ENCODE measurements at places on chromosomes 11 and 22. TPM values are rescaled to one million over a fixed set of nuclear protein-coding genes. Genes with fewer than 3 reads are reported as not detected.

GRCh38 chr11:78313898-78314297 is 103.7 kb downstream of the GAB2 start:
- no peak for DNase-seq

DNA sequence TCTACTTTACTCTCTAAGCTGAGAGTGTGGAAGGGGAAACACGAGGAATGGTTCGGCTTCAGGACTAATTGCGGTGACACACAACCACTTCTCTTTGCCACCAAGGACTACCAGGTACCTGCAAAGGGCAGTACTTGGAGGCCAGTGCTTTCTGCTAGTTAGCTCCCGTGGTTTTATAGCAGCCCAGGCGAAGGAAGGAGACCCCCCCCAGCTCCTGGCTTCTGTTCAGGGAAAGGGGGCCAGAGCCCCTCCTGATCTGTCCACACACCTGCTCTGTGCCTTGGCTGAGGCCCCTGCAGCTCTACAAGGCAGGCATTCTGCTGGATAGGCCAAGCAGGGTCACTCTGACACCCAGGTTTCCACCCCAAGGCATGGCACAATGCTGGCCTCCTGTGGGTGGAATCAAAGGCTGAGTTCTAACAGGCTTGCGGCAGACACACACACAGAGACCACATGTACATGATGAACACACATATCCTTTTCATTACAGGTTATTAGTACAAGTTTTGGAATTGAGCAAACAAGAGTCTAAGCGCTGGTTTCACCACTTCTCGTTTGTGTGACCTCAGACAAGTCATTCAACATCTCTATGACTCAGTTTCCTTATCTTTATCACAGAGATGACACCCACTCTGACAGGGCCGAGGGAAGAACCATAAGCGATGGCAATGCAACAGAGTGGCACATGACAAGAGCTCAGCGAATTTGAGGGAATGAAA is 7.5 kb downstream of the SERPIND1 start:
- no peak for DNase-seq

- DNase-seq: no peak
These were observed 75.4 kb downstream of the ME3 start for GRCh38 chr11:86596861-86597586.

The GGA1 gene
- 26.7 TPM for total RNA-seq

The FGF3 gene
- total RNA-seq: not detected

DNA sequence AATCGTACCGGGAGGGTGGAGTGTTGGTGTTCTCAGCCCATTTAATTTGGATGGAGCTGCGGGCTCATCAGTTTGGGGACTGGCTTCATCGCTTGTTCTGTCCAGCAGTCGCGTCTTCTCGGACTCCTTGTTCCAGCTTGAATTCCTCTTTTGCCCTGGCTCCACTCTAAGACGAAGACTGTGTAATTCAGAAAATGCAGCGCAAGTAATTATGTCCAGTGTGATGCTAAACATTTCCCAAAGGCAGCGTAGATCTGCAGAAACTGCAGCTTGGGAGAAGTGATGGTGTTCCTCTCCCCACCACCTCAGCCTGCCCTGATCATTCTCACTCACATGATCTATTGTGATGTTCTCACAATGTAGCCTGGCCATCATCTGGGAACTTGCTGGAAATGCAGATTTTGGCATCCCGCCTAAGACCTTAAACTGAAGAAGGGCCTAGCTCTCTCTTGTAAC is 666 bp downstream of the SLC25A18 start:
- no peak for DNase-seq

The PRR33 gene
- total RNA-seq: 5.0 TPM

The CATSPERZ gene
- not detected for total RNA-seq

The MS4A15 gene
- total RNA-seq: not detected

The SHISAL1 gene
- total RNA-seq: 1.5 TPM

The OR8G5 gene
- not detected for total RNA-seq

The TSPAN32 gene
- 15.0 TPM for total RNA-seq

The VWCE gene
- 1.0 TPM for total RNA-seq

GRCh38 chr11:57399972-57400578 is 9.6 kb upstream of the PRG2 start:
- DNase-seq: no peak

GRCh38 chr11:64770120-64770519 is 8.2 kb downstream of the SF1 start:
- no peak for DNase-seq

DNA sequence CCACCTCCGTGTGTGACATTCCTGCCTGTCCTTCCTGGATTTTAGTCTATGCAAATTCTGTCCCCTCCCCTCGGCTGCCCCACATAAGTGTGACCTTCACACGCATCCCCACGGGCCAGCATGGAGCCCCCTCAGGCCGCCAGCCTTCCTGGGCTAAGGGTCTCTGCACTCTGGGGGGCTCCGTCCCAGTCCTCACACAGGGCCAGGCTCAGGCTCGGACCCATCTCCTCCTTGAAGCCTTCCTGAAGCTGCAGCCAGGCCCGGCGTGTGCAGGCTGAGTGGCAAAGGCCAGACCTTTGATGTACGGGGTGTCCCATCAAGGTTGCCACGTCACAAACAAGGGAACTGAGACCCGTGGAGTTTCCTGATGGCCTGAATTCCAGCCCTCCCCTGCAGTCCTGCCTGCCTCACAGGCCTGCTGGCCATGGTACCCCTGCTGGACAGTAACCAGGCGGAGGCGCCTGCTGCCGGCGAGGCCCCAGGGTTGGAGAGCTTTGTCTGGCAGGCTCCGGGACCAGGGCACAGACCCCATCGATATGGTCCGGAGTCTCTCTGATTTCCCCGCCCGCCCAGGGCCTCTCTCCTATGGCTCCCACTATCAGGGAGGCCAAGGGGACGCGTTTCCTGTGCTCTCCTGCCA is 791.7 kb downstream of the BRD1 start:
- no peak for DNase-seq

GRCh38 chr22:44500599-44500998 is 2.6 kb upstream of the RTL6 start:
- DNase-seq: no peak

GRCh38 chr11:40202589-40203270 is 1256.7 kb downstream of the LRRC4C start:
- no peak for DNase-seq

The MS4A7 gene
- total RNA-seq: 14.5 TPM

The EHF gene
- 2.9 TPM for total RNA-seq

- no peak for DNase-seq
These were observed 65.2 kb upstream of the CTSC start for GRCh38 chr11:88402784-88403183.

DNA sequence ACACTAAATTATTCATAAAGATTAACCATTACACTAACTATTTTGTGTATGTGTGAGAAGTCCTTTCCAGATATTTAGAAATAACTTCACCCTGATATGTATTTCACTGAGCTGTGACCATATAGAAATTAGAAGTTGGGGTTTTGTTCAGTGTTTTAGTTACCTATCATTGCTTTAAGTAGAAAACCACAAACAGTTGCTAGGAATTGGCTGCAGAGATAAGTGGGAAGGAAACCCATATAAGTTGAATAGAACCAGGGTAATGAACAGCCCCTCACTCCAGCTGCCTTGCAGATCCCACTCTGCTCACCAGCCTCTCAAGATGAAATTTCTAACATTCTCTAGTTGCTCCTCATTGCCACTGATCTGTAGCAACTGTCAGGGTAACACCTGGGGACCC is 10.3 kb downstream of the SRSF8 start:
- no peak for DNase-seq

DNA sequence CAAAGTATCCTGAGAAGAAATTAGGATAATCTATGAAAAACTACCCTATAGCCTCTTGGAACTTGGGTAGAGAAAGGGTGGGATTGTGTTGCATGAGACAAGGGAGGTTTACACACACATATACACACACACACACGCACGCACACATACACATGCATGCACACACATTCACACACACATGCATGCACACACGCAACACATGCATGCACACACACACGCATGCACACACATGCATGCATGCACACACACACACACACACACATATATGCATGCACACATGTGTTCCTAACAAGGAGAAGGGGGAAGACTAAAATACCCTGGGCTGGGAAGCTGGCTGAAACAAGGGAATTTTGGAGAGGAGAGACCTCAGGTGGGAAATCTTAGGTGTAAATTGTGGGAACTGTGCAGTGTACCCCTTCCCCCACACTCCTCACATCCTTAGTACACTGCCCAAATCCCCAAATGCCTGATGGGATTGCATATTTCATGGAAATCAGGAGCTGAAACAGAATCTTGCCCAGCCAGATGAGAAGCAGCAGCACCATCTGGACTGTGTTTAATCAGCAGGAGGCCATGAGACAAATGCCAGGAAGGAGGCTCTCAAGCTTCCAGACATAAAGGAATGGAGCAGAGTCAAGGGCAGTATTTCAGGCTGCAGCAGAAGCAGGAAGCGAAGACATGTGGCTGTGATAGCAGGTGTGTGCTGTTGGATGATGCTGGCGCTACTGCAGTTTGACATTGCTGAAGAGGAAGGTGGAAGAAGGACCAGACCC is 14.6 kb upstream of the POLD3 start:
- DNase-seq: no peak

The C11orf97 gene
- total RNA-seq: not detected

DNA sequence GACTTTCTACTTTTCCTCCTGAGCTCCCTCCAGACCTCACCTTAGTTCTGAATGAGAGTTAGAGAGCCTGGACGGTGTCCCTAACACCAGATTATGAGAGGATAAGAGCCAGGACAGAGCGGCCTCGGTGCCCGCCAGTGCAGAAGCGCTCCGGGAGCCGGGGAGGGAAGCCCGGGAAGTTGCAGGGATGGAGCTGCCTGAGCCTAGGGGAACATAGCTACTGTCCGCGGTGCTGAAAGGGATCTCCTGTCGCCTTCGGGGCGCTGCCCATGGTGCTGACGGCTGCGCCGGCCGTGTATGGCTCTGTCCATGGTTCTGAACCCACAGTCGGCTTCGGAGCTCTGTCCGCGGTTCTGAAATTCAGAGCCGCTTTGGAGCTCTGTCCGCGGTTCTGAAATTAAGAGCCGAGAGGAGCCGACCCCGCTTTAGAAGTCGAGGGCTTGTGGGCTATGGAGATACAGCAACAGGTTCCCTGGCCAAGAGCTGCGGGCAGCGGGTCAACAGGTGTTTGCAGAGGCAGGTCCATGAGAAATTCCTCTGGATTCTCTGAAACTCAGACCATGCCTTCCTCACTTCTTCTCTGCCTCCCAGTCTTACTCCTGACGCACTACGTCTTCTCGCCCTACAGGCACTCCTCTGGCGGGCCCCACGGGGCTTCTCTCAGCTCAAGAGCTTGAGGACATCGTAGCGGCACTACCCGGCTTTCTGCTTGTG is 814 bp downstream of the NPAS4 start:
- DNase-seq: peak; percentile 88

DNA sequence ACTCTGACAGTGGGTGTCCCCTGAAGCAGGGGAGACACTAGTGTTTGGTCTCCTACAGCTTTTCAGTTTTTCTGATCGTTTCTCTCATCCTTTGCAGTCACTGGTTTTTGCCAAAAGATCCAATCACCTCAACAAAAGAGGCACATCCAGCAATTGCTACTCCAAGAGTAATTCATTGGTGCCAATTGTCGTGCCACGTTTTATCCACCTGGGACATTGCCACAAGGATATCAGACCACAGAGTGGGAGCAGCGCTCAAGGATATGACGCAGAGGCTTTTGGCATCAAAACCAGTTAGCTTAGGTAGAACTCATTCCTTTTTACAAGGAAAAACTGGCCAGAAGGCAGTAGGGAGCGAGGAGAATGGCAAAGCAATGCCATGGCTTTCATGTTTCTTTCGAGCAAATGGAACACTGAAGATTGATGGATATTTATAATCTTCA is 40.9 kb upstream of the BLID start:
- DNase-seq: no peak

The ACO2 gene
- total RNA-seq: 810 TPM

Data from Right ventricle myocardium inferior (tissue), 1 donor.